ENCODE measurements at places on chromosomes 6 and 20.

DNA sequence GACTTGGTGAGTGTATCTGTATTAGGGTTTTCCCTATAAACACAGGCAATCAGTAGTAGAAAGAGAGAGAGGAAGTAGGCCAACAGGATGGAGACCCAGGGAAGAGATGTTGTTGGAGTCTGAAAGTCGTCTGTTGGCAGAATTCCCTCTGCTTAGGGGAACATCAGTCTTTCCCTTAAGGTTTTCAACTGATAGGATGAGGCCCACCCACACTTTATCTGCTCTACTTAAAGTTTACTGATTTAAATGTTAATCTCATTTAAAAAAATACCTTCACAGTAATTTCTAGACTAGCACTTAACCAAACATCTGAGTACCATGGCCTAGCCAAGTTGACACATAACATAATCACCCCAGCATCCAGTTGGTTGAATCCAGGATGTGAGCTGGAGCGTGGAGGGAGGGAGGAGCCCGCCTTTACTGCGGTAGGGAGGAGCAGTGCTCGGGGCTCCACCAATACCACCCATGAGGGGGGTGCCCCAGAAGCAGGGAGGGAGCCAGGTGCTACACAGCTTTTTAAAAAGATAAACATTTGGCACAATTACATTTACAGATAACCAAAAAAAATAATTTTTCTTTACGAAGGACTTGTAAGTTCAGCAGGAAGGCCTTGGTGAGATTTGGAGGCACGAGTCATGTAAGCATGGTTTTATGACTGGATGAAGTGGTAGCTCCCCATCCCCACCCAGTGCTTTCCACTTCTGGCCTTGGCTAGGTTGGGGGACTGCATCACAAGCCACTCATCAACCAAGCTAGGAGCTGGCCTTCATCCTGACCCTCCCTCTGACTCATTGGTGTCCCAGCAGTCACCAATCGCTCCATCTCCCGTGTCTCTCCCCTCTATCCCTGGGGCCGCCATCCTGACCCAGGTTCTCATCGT, 18.4 kb upstream of the SNX9 start:
- no peak for DNase-seq

DNA sequence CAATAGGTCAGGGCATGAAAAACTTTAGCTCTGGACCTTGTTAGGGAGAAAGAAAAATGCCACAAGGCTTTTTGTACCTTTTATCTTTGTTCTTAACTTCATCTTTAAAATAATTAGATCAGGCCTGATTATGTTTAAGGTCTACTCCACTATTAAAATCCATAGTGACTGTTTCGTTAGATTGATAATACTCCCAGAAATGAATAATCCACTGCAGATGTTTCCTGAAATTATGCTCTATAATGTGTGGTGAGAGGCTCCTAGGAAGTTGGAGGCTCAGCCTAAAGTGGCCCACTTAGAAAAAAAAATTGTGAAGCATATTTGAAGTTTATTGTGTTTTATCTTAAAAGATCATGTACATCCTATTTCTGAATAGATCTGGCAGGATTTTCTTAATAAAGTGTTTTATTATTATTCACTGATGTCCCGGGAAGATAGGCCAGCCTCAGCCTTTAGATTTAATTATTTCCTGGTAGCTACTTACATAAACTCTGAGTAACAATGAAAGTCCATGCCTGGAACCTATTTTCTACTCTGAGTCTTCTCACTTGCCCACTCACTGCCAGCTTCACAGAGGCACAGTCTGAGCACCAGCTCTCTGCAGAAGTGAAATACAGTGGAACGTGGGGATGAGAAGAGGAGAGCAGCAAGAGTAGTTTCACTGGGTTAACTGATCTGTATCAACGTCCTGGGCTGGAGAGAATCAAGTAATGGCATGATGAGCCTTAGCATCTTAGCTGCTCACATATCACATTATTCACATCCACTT, 126.8 kb upstream of the TMEM170B start:
- no peak for DNase-seq

GRCh38 chr6:13334953-13335352, 6.6 kb upstream of the TBC1D7 start:
- DNase-seq, result no peak

DNA sequence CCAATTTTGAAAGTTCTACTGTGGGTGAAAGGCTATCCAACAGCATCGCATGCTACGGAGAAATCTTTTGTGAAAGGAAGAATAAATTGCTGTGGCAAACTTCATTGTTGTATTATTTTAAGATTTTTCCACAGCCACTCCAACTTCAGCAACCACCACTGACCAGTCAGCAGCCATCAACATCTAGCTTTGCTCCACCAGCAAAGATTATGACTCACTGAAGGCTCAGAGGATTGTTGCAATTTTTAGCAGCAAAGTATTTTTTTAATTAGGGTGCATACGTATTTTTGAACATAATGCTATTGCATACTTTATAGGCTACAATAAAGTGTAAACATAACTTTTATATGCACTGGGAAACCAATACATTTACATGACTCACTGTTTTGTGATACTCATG, 493.5 kb downstream of the TFAP2A start:
- no peak for DNase-seq

DNA sequence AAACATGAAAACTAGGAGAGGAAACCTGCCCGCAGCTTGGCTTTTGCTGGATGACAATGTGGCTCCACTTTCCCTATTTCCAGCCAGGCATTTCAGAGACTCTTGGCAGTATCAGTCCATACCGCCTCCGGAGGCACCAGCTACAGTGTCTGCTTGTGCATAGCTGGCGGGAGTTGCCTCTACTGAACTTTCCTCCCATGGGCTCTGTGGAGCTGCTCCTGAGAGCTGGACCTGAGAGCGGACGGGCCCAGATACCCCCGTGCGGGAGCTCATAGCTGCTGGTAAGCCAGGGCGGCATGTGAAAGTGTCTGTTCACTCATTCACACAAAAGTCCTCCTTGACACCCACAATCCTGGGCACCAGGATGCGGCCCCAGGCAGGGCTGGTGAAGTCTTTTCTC, 130.3 kb upstream of the PMEPA1 start:
- no peak for DNase-seq

- no peak for DNase-seq
These were observed 280 bp downstream of the SPATA2 start for GRCh38 chr20:49915118-49915379.

DNA sequence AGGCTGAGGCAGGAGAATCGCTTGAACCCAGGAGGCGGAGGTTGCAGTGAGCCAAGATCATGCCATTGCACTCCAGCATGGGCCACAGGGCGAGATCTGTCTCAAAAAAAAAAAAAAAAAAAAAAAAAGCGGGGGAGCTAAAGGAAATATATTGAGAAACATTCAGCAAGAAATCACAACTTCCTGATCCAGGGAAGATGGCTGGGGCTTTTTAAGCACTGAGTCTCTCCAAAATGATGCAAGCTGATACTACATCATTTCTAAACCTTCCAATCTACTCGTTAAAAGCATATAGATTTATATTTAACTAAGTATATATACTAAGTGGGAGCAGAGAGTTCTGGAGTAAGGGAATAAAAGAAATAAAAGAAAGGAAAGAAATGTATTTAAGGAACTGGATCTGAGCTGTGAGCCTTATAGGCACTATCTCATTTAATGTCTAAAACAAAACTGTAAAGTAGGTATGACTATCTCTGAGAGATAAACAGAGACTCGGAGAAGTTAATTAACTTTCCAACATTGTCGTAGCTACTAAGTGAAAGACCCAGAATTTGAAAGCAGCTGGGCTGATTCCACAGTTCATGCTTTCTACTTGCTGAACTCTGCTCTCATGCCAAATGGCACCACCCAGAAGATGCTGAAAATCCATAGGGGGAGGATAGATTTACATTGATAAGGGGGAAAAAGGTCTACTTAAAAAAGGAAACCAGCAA, 215.0 kb upstream of the MARCKS start:
- DNase-seq, result no peak

DNA sequence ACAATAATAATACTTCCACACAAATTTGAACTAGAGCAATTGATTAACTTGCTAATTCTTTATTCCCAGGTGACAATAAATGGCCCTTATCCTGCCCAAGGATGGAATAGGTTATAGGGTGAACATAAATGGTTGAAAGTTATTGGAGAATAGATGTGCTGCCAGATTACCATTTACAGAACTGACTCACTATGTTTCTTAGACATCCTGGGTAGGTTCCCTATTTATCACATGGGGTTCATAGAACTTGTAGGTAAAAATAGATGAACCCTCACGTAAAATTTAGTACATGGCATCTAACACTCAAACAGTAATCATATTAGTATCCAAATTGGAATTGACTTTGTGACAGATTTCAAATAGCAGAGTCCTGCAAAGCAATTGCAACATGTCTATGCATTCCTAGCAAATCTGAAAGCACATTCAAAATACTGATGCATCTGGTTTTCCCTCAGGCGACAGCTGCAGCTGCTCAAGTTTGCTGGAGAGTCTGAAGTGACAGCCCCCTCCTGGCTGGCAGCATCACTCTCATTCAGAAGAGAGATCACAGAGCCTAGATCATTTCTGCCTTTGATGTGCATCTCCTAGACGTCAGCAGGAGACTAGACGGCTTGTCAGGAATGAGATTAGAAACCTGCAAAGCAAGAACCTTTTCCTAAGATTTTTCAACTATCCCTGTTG, 80.2 kb upstream of the RNF217 start:
- DNase-seq, result no peak

DNA sequence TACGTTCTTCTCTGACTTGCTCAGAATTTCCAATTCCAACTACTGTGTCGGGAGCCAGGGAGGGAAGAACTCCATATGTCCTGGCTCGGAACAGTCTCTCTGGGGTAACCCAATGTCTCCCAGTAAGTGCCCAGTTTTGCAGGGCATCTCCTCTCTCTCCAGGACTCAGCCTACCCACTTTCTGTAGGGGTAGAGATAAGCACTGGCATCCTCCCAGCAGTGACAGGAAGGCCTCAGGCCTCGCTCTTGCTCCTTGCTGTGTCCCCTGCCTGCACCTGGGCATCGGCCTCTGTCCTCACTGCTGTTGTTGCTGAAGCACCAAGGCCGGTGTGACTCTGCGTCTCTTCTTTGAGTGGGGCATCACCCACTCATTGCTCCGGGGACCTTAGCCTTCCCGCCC, 388.9 kb upstream of the JARID2 start:
- no peak for DNase-seq

- no peak for DNase-seq
These were observed 136.0 kb upstream of the CST7 start for GRCh38 chr20:24813080-24813479.

Measured in A549 (cell line).